Urinary bladder (tissue), 4 donors: ENCODE measurements at places on chromosomes 5 and 9.

DNA sequence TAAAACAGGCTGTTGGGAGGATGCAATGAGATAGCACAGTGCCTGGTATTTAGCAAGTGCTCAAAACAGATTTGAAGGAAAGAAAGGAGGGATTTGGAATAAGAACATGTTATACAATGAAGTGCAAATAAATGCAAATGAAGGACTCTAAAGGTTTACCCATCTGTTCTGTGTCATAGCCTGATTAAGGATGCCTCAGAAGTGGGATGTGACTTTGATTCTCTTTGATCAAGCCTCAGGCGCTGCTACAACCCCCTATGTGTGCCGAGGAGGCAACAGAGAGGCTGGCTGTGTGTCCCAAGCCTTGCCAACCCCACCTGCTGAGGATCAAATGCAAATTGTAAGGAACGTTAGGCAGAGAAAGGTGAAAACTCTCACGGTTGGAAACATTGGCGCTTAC lies 27.2 kb downstream of the GGTA1 start:
- DNase-seq, result no peak

DNA sequence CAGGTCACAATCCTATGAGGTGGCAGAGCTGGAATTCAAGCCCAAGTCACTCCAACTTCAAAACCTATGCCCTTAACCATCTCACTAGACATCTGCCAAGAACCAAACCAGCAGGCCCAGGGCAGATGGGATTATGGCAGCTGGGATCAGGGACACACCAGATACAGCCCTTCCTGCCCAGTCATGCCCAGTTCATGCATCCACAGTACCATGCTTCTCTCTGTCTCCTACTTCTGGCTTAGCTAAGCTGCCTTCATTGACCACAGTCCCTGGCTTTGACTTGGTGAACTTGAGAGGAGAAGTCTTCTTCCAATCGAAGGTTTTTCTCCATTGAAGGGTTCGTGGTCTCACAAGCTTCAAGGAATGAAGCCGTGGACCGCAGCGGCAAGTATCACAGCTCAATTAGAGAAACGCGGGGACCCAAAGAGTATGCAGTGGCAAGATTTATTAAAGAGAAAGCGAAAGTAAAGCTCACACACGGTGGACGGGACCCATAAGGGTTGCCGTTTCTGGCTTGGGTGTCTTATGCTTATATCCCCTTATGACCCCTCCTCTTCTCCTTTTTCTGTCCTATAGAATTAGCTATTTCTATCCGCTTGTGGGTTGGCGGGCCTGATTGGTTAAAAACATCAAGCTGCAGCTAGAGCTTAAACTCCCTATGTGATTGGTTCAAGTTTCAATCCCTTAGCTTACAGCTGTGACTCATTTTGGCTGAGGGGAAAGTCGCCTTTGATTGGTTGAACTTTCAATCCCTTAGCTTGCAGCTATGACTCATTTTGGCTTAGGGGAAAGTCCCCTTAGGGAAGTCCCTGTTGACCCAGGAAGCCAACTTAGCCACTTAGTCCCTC lies 101.2 kb downstream of the TRIM36 start:
- no peak for DNase-seq

- DNase-seq, result no peak
These were observed 67.4 kb upstream of the ADAMTS19 start for GRCh38 chr5:129392681-129393080.

DNA sequence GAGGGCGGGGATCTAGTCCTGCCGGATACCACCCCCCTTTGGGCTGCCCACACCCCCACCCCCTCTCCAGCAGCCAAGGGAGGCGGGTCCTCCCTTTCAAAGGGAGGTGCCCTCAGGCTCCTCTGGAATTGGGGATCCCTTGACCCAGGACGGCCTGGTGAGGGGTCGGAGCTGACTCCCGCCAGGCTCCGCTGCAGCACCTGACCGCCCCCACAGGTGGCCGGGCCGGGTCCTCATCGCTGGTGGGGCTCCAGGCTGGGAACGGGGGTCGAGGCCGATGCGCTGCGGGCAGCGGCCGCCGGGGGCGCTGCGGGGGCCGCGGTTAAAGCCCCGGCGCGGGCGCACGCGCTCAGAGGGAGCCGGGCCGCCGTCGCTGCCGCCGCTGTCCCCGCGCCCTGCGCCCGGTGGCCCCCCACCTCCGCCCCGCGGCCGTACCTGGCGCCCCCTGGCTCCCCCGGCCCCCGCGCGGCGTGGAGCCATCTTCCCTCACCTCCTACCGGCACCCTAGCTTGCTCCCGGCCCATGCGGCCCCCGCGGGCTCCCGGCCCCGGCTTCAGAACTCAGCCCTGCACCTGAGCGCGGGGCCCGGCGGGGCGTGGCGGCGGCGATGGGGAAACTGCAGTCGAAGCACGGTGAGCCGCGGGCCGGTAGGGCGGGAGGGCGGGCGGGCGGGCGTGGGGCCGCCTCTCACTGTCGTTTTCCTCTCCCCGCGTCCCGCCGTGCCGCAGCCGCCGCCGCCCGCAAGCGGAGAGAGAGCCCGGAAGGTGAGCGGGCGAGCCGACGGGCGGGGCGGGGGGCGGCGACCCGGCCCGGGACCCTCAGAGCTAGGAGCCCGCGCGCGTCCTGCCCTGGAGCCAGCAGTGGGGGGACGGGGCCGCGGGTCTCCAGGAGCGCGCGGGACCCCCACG lies at the start of gene NKD2:
Gene NKD2, plus strand, starts transcription at position 352 of the 908 bp plus-strand sequence. Its CDS starts 256 bp downstream, at position 608.
- DNase-seq, result no peak

DNA sequence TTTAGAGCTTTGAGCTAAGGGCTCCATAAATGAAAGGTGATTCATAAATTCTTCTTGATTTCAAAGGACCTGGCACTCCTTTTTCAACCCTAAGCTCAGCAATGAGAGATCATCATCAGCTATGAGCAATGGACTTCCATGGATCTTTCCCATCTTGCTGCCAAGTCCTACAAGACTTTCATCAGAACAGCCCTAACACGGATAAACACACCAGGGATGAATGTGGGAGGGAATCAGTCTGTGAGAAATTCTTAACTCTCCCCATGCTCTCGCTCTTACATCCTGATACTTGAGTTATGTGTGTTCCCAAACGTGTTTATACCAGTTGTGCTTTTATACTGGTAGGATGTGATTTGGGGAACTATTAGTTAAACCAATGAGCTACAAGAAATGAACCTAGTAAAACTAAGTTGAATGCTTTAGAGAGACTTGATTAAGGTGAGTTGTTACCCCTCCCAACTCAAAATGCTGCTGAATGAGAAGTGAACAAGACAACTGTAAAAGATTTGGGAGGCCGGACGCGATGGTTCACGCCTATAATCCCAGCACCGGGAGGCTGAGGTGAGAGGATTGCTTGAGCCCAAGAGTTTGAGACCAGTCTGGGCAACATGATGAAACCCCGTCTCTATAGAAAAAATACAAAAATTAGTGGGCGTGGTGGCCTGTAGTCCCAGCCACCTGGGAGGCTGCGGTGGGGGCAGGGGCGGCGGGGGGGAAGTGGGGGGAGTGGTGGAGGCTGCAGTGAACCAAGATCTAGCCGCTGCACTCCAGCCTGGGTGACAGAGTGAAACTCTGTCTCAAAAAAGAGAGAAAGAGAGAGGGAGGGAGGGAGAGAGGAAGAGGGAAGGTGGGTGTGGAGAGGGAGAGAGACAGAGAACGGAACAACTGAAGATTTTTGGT lies 5.2 kb upstream of the RPL26L1 start:
- DNase-seq, result no peak

GRCh38 chr5:135592312-135593045 lies 13.7 kb upstream of the CXCL14 start:
- no peak for DNase-seq

DNA sequence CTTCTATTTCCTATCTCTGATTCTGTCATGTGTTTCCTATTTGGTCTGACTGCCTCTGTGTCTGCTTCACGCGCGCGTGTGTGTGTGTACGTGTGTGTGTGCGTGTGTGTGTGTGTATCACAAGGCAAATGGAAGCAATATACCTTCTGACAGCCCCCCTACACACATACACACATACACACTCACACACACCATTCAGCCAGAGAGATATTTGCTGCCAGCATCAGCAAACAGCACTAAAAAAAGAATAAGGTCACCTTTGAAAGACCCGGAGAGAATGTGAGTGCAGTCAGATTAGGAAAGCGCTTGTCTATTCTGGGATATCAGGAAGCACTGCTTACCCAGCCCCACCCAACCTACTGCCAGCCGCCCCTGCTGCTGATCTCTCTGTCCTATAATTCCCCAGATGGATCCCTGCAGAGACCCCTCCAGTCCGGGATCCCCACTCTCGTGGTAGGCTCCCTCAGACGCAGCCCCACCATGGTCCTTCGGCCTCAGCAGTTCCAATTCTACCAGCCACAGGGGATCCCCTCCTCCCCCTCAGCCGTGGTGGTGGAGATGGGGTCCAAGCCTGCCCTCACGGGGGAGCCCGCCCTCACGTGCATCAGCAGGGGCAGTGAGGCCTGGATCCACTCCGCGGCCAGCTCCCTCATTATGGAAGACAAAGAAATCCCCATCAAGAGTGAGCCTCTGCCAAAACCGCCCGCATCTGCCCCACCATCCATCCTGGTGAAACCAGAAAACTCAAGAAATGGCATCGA lies 45.7 kb downstream of the PLAC8L1 start:
- DNase-seq, result no peak

DNA sequence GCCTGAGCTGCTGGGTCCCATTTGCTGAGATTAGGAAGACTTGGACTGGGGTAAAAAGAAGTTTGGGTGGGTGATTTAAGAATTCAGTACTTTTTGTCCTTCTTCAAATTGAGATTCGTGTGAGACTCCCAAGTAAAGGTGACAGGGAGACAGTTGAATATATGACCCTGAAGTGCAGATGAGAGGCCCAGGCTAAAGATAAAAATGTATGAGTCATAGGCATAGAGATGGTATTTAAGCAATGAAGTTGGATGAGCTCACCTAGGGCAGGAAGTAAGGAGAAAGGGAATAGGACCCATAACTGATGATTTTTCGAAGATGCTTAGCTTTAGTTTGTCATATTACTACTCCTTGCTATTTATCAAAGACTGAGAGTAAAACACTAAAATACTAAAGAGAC lies 255.9 kb upstream of the ADRA1B start:
- no peak for DNase-seq

GRCh38 chr9:136351252-136351800 lies 12.2 kb downstream of the DNLZ start:
- DNase-seq, result no peak

DNA sequence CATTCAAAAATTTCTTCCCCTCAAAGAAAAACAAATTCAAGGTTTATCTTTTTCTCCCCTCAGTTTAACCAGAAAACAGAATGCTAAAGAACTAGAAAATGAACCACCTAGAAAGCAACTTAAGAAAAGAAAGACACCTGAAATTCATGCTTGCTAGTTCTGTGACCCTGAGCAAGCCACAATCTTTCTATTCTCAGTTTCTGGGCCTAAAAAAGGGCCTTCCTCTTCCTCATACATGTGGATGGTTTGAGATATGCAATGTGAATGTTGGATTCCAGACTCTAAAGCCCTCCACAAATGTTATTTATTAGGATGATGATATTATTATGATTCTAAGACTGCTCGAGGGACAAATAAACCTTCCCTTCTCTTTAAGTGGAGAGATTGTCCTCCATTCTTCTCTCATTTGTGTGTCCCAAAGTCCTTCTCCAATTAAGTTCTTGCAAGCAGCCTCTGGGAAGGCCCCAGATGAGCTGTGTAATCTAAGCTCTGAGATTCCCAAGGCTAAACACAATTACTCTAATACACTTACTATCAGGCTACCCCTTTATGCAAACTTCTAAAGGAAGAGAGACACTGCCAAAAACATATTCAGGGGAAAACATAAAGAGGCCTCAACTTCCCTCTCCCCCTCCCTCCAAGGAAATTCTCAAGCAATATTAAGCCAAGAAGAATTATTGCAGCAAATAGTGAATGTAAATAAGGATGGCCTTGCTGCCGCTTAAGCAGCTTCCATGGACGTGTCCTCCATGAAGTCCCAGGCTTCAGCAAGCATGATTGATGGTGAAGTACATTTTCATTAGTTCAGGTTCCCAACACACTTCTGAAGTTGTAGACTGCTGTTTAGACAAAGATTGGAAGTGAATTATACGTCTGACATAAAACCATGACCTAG lies 80.2 kb downstream of the PRKACG start:
- no peak for DNase-seq

GRCh38 chr9:6811436-6811835 lies 53.7 kb downstream of the KDM4C start:
- no peak for DNase-seq

DNA sequence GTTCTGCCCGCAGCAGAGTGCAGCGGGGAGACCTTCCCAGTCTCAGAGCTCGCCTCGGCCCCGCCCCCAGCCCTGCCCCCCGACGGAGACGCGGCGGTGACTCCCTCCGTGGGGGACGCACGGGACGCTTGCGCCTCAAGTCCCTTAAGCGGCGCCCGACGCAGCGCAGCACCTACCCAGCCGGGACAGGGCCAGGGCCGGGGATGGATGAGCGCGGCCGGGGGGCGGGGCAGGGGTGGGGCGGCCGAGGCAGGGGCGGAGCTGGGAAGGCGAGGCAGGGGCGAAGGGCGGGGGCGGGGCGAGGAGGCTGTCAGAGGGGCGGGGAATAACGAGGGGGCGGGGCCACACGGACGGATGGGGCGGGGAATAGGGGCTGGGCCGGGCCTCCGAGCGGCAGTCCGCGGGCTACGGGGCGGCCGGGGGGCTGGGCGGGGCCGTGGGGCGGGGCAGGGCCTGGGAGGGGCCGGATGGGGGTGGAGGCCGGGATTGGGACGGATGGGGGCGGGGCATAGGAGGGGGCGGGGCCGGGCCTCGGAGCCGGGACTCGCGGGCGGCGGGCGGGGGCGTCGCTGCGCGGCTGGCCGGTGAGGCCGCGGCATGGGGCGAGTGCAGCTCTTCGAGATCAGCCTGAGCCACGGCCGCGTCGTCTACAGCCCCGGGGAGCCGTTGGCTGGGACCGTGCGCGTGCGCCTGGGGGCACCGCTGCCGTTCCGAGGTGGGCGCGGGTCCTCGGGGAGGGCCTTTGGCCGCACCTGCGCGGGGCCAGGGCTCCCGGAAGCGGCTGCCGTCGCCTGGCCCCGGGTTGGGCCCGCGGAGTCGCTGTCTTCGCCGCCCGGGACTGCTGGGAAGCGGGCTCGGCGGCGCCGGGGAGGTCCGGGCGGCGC lies at the start of gene ARRDC1:
Gene ARRDC1, plus strand, starts transcription at position 566 of the 884 bp plus-strand sequence. Its CDS starts 32 bp downstream, at position 598.
- DNase-seq, result peak; percentile 75

GRCh38 chr5:179832039-179832745 lies 11.5 kb downstream of the SQSTM1 start:
- no peak for DNase-seq

DNA sequence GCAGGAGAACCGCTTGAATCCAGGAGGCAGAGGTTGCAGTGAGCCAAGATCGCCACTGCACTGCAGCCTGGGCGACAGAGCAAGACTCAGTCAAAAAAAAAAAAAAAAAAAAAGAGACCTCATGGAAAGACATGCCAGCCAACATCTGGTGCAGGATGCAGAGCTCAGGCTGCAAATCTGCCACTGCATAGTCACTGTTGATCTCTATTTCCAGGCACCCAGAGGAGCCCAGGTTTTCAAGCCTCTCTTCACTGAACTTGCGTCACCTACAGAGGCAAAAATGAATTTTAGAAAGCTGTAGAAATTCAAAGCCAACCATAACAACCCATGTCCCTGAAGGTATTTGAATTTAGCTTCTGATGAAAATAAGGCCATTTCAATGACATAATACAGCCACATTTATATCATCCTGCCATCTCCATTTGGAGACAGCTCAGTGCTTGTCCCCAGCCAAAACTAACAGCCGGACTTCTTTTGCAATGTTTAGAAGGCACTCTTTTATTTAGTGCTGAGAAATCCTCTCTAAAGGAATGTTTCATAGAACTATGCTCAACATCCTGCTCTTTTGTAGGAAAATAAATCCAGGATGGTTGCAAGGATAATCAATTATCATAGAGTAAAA lies 113.3 kb downstream of the SNX18 start:
- no peak for DNase-seq

GRCh38 chr9:116015855-116016254 lies 137.7 kb upstream of the PAPPA start:
- DNase-seq, result no peak

- DNase-seq, result no peak
These were observed 17.9 kb upstream of the SPIN1 start for GRCh38 chr9:88370346-88370745.
